LoVo (cell line): ENCODE measurements at places on chromosomes 6 and 20.

- DNase-seq = no peak
Measured at GRCh38 chr6:22631091-22631490, 61.7 kb downstream of the HDGFL1 start.

DNA sequence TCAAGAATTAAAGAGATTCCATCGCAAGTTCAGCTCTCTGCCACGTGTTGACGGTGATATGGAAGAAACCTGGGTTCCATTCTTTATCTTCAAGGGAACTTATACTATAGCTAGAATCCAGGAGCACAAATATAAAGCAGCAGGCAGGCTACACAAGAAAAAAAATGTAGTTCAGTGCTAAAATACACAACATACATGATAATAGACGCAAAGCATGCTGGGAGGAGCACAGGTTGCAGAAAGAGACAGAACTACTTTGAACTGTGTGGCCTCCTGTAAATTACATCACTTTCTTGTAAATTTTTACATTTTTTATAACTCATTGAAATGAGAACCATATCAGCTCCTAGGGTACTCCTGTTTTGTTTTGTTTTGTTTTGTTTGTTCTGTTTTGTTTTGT, 53.8 kb upstream of the RBM24 start:
- DNase-seq = no peak

DNA sequence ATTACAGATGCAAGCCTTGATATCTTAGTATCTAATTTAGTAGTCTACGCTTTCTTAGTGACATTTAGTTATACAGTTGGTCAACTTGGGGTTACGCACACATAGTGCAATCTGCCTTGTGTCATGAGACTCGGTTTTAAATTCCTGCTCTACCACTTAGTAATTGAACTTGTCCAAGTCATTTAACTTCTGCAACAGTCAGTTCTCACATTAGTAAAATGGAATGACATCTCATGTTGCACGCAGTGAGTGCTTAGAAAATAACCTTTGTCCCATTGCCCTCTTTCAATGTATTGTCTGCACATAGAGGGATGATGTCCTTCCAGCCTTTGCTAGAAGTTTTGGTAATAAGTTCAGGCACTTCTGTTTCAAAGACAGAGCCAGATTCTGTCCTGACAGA, 48.6 kb downstream of the TMEM170B start:
- DNase-seq = no peak

GRCh38 chr6:22954749-22955385, 385.5 kb downstream of the HDGFL1 start:
- peak; percentile 1 for DNase-seq

- DNase-seq = no peak
Measured at GRCh38 chr20:4025679-4026078, 10.3 kb upstream of the RNF24 start.

DNA sequence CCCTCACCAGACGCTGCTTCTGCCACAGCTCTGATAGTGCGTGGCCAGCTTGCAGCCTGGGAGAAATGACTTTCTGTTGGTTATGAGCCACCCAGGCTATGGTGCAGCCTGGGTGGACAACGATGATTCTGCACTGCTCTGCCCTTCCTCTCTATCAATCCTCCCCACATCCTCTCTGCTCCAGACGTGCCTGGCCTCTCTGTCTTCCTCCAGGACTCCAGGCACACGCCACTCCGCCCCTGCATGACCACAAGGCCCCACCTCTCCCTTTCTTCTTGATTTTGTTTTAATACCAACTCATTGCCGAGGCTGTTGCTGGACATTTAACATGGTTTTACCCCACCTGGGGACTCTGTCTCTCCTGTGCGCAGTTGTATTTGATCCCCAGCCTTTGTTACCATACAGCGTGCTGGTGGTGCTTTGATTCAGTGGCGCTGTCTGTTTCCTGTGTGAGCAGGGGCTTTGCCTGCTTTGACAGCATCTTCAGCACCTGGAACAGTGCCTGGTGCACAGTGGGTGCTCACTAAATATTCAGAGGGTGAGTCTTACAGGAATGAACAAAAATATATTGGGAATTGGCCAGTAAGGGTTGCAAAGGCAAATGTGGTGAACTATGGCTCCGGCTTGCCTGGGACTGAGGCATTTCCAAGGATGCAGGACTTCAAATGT, 280.9 kb downstream of the CDH26 start:
- no peak for DNase-seq

- peak; percentile 36 for DNase-seq
Measured at GRCh38 chr6:105995391-105995865, 90.7 kb upstream of the PRDM1 start.

DNA sequence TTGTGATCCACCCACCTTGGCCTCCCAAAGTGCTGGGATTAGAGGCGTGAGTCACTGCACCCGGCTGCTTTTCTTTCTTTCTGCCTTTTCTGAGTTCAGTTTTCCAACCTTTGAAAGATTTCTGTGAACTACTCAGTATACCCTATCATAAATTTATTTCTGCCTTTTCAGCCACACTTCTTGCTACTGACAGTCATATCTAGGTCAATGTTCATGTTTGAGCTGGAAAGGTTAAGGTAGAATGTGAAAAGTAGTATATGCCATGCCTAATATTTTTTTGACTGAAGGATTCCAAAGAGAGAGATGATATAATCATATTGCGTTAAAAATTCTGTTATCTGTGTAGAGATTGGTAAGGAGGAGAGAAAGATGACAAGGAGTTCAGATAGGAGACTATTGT, 25.9 kb upstream of the CEP162 start:
- no peak for DNase-seq
